ENCODE measurements at places on chromosomes 12 and 14.
A peak's percentile ranks its signal among the peaks of the same experiment; 100 is the strongest.

- no peak for DNase-seq
Observed at GRCh38 chr12:118377021-118377883, 897 bp downstream of the SUDS3 start.

- DNase-seq, result no peak
Observed at GRCh38 chr14:90599748-90600507, 203.1 kb downstream of the CALM1 start.

- DNase-seq, result no peak
Observed at GRCh38 chr12:28065889-28066630, 93.5 kb upstream of the PTHLH start.

DNA sequence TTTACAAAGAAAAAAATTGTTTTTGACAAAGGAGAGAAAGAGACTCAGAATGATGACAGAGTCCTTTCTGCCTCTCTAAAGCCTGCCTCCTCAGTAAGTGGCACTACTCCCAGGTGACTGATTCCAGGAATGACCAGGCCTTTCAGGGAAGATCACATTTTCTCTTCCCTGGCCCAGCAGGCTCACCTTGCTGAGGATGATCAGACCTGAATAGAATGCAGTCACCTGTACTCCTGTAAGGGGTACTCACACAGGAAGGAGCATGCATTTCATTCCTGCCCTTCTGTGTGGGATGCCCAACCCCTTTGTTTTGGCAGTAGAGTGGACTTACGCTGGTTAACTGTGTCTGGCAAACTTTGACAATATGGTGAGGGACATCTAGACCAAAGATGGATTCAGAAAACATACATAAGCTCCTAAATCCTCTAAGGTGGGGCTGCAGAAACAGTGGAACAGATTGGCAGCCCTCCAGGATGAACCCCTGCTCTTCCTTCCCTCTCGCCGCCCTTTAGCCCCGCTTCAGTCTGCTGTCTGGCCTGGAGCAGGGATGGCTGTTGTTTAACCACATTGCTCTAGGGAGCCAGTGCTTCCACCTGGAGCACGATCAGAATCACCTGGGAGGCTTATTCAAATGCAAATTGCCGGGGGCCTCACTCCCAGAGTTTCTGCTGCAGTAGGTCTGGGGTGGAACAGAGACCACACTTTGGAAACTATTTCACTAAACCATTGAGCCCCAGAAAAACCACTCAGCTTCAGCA is 29.8 kb downstream of the ERG28 start:
- no peak for DNase-seq

DNA sequence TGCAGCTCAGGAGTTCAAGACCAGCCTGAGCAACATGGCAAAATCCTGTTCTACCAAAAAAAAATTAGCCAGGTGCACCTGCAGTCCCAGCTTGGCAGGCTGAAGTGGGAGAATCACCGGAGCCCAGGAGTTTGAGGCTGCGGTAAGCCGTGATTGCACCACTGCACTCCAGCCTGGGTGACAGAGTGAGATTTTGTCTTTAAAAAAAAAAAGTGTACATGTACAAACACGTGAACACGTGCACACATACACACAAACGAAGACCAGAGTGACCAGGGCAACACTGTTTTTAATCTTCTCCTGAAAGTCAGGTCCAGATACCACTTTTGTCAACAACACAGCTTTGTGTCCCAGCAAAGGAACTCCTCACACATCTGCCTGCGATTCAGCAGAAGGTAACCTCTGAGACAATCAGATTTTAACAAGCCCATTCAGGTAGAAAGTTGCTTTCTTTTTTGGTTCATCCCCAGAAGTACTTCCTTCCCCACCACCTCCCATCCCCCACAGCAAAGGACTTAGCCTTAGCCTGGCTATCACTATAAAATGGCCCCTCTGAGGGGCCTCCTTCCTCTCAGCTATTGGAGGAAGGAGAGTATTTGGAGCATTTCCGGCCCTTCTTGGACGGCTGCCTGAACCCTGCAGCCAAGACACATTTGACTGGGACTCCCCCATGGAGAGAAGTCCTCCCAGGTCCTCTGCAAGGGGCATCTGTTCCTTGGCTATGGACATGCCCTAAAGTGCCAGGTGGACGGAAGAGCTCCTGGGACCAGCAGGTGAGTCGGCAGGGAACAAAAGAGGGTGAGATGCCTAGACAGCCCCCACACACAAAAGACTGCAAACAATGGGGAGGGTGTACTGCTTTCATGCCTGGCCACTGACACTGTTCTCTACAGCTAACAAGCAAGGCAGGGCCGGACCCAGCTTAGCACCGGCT is 9.8 kb downstream of the CTDSP2 start:
- no peak for DNase-seq

DNA sequence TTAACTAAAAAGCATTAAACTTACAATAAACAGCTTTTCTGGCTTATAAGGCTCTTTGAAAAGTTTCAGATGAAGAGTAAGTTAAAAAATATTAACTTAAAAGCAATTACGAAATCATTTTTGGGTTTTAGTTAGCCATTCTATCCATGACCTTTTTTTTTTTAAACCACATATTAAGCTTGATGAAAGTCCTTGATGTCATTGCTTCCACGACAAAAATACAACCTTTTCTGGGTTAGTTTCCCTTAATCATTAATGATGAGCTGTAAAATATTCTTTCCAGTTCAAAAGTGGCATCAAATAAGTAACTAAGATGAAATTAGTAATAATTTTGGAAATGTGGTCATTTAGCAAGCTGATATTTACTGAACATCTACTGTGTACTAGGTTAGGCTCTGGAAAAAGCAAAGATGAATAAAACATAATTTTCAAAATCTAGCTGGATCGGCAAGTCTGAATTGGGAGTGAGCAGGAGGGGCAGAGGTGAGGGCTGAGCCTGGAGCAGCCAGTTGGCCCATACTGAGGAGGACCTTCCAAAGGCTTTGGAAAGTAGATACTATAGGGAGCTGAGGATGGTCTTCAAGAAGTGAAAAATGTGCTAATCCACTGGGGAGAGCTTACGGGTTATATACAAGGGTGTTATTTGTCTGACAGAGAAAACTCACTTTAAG is 345.2 kb downstream of the ZFP36L1 start:
- no peak for DNase-seq

DNA sequence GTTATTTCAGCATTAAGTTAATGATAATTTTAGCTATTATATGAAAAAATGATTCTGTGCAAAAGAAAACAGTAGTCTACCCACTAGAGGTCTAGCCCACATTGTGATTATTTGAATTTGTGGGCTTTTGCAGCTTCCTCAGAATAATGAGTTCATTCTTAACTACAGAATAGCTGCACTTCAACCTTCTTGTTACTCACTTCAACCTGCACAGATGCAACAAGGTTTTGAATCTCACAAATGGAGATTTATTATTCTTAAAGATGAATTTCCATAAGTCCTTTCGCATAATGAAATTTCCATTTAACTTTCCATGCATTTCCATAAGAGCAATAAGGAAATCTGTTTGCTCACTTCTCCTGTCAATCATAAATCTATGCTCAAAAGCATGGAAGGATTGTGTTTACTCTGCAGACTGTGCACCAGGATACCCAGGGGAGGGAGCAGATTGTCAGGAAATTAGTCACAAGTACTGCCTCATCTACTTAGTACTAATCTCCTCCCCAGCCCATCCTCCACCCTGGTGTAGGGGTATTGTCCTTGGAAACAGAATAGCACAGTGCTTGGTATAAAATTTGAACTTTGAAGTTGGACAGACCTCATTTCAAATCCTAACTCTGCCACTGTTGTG is 24.1 kb downstream of the PTGER2 start:
- no peak for DNase-seq

- no peak for DNase-seq
Observed at GRCh38 chr14:86955771-86956354, 1037.1 kb downstream of the GALC start.

GRCh38 chr12:54991161-54991990 is 6.8 kb upstream of the TESPA1 start:
- peak; percentile 35 for DNase-seq

DNA sequence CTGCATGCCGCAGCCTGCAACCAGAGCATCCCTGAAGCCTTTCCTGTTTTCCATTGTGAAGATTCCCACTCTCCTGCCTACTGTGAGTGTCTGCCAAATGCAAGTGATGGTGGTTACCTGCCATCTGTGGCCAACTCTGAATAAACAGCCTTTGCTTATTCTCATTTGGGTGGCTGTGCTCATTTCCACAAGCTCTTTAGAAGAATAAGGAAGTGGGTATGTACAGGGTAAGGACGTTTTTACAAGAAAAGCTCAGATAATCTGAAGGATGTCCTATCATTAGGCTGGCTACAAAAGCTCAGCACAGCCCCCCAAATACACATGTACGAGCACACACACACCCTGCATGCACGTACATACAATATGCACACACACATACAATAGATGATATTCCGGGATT is 7.3 kb upstream of the RNASE1 start:
- no peak for DNase-seq

- peak; percentile 68 for DNase-seq
Observed at GRCh38 chr14:102437997-102438915, 71.3 kb downstream of the ANKRD9 start.

- DNase-seq, result no peak
Observed at GRCh38 chr12:22286569-22286968, 47.9 kb downstream of the ST8SIA1 start.

DNA sequence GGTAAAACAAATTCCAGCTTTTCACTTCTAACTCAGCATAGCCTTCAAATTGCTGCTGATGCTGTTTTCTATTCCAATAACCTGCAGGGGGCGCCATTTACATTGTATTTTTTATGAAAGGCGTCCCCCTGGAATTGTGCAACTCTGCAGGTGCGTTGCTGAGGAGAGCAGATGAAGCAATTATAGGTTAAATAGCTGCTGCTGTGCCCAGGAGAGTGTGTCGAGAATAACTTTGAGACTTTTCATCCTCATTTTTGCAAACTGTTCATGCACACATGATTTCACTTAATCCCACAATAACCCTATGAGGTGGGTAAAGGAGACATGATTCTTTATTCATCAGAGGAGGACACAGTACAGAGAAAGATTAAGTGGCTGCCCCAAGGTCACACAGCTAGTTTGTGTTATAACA is 75.7 kb downstream of the MYRFL start:
- DNase-seq, result peak; percentile 41

GRCh38 chr12:41053046-41053445 is 135.1 kb upstream of the PDZRN4 start:
- no peak for DNase-seq

GRCh38 chr14:39217214-39217879 is 16.4 kb upstream of the MIA2 start:
- no peak for DNase-seq

GRCh38 chr12:126534942-126535341 is 1469.7 kb downstream of the AACS start:
- DNase-seq, result no peak

DNA sequence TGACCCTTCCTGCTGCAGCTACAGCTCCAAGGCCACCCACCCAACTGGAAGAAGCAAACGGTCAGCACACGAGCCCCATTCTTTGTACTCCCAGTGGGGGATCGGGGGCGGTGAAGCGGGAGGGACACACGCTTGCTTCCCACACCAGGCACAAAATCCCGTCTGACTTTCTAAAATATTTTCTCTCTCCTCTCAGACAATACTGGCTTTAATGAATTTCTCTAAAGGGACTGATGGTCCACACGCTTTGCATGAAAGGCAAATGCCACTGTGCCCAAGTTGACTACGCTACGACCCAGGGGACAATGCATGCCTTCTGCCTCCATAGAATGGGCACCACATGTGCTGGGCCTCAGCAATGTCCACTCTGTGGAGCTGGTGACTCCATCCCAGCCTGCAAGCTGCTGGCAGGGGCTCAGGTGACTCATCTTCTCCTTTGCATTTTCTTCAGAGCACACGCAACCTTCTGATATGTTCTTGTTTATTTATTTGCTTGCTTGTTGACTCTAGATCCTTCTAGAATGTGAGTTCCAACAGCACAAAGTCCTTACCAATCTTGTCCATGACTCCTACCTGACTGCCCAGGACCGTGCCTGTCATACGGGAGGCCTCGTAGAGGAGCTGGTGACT is 15.6 kb downstream of the SYNE3 start:
- DNase-seq, result no peak

- DNase-seq, result no peak
Observed at GRCh38 chr12:103571286-103571685, 15.8 kb upstream of the STAB2 start.

DNA sequence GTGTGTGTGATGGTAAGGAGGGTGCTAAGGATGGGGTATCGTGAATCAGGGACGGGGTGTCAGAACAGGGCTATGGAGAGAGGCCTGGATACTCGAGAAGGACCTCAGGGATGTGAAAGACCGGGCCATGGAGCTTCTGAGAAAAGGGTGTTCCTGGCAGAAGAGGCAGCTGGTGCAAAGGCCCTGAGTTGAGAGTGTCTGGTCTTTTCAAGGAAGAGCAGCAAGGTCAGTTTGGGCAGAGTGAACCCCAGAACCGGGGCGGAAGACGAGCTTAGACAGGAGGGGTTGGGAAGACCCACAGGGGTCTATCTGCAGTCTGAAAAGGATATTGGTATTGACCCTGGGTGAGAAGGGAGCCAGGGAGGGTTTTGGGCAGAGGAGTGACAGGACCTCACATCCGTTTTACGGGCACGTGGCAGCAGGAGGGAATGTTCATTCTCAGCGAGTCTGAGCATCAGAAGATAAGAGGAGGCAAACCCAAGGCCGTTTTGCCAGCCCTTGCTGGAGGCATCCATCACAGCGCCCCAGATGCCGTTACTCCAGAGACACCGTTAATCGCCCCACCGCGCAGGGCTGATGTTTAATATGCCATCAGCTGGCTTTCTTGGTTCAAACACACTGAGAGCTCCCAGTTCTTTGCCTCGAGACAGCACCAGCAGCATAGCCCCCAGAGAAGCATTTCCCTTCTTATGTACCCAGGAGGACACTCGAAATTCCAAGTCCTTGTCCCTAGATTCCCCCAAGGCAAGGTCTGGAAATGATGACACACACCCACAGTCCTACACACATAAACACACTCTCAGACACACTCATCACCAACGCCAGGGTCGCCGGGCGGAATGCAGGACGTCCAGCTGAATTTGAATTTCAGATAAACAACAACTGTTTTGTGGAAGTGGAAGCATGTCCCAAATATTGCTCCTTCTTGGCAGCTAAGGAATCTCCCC is 41.4 kb upstream of the EML1 start:
- no peak for DNase-seq

DNA sequence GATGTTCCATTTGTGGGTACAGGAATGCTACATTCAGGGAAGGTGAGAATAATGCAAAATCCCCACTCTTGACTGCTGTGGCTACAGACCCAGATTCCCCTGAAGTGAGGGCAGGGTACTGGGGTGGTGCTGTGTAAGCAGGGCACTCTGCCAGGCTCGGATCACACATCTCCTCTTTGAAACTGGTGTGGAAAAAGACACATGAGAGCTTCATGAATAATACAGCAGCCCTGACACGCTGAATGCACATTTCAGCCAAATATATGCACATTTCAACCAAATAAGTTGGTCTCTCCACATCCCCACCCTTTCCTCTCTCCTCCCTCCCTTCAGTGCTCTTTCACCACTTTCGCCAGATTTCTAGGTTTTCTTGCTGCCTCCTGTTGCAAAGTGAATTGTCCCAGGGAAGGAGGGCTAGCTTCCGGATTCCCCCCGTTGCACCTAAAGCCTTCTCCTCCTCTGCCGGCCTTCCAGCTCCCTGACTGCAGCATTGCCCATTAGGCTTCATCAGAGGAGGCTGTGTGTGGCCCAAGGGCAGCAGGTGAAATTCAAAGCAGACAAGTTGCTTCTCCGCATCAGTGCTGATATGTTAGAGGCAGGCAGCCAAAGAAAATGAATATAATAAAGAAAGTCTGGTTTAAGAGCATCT is 118.2 kb upstream of the TMCC3 start:
- no peak for DNase-seq

Data from activated T-cell treated with anti-CD3 and anti-CD28 coated beads, Interleukin-2, amount 50 U/mL, for 1 hour (primary cell).